ENCODE measurements at places on chromosomes 4 and X.

GRCh38 chrX:149829751-149830191 is 48.0 kb downstream of the MAGEA9 start:
- H3K4me1 ChIP-seq = no peaks in the 10 kb centered on the region
- DNase-seq = no peak
- no peak overlapping the region for H3K27ac ChIP-seq
- H3K4me3 ChIP-seq = peak overlapping the region; percentile 28
- no peaks in the 10 kb centered on the region for H3K36me3 ChIP-seq
- no peaks in the 10 kb centered on the region for H3K27me3 ChIP-seq

GRCh38 chr4:15963576-15963975 is 601 bp upstream of the FGFBP2 start:
- H3K36me3 ChIP-seq = no peaks in the 10 kb centered on the region
- H3K4me1 ChIP-seq = peaks cover 11% of the 10 kb centered on the region
- H3K27ac ChIP-seq = no peak overlapping the region

- H3K4me3 ChIP-seq = no peak overlapping the region
- H3K27me3 ChIP-seq = no peaks in the 10 kb centered on the region
- DNase-seq = no peak
- H3K27ac ChIP-seq = no peak overlapping the region
Observed at GRCh38 chrX:71215338-71215912, 7.6 kb upstream of the GJB1 start.

GRCh38 chr4:64539234-64539849 is 130.1 kb upstream of the TECRL start:
- no peak overlapping the region for H3K4me3 ChIP-seq
- peak; percentile 48 for DNase-seq
- no peaks in the 10 kb centered on the region for H3K27me3 ChIP-seq
- H3K4me1 ChIP-seq = no peaks in the 10 kb centered on the region
- H3K27ac ChIP-seq = no peak overlapping the region
- no peaks in the 10 kb centered on the region for H3K36me3 ChIP-seq

GRCh38 chr4:92236877-92237276 is 66.9 kb upstream of the GRID2 start:
- H3K27ac ChIP-seq = no peak overlapping the region
- H3K36me3 ChIP-seq = no peaks in the 10 kb centered on the region
- no peaks in the 10 kb centered on the region for H3K4me1 ChIP-seq
- no peak overlapping the region for H3K4me3 ChIP-seq

GRCh38 chr4:36812149-36812548 is 432.4 kb upstream of the NWD2 start:
- H3K27ac ChIP-seq = no peak overlapping the region
- no peaks in the 10 kb centered on the region for H3K4me1 ChIP-seq
- no peaks in the 10 kb centered on the region for H3K27me3 ChIP-seq
- H3K4me3 ChIP-seq = no peak overlapping the region
- DNase-seq = no peak
- no peaks in the 10 kb centered on the region for H3K36me3 ChIP-seq

DNA sequence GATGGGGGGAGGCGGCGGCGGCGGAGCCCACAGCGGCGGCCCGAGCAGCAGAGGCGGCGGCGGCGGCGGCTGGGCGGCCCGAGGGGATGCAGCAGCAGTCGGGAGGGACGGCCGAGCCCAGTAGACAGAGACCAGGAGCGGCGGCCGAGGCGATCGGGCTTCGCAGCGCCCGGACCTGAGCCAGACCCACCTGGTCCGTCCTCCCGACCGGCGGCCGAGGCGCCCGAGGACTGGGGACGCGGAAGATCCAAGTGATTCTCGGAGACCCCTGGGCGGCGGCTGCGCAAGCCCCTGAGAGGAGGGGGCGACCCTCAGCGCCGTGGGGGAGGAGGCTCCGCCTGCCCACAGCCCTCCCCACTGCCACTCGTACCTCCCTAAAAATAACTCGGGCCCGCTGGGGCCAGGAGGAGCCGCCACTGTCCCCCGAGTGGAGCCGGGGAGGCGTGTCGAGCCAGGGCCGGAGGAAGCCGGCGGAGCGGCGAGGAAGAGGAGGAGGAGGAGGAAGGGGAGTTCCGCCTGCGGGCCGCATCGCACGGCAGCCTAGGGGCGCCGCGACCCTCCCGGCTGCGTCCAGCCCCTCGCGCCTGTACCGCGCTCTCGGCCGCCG is 608 bp downstream of the RAPGEF2 start:
- H3K4me1 ChIP-seq = peaks cover 43% of the 10 kb centered on the region
- H3K36me3 ChIP-seq = no peaks in the 10 kb centered on the region
- H3K27ac ChIP-seq = peak overlapping the region; percentile 95

GRCh38 chr4:126748736-126749135 is 884.0 kb upstream of the INTU start:
- no peak overlapping the region for H3K27ac ChIP-seq
- H3K36me3 ChIP-seq = no peaks in the 10 kb centered on the region
- no peak for DNase-seq
- H3K27me3 ChIP-seq = no peaks in the 10 kb centered on the region

- peak overlapping the region; percentile 36 for H3K4me3 ChIP-seq
- no peaks in the 10 kb centered on the region for H3K36me3 ChIP-seq
- peaks cover 6% of the 10 kb centered on the region for H3K4me1 ChIP-seq
- peaks cover 36% of the 10 kb centered on the region for H3K27me3 ChIP-seq
- no peak overlapping the region for H3K27ac ChIP-seq
Observed at GRCh38 chr4:154332681-154333421, 158.7 kb downstream of the DCHS2 start.

GRCh38 chr4:129455482-129455881 is 359.5 kb downstream of the C4orf33 start:
- H3K27ac ChIP-seq = no peak overlapping the region
- no peak overlapping the region for H3K4me3 ChIP-seq
- DNase-seq = no peak
- no peaks in the 10 kb centered on the region for H3K27me3 ChIP-seq
- H3K36me3 ChIP-seq = no peaks in the 10 kb centered on the region

DNA sequence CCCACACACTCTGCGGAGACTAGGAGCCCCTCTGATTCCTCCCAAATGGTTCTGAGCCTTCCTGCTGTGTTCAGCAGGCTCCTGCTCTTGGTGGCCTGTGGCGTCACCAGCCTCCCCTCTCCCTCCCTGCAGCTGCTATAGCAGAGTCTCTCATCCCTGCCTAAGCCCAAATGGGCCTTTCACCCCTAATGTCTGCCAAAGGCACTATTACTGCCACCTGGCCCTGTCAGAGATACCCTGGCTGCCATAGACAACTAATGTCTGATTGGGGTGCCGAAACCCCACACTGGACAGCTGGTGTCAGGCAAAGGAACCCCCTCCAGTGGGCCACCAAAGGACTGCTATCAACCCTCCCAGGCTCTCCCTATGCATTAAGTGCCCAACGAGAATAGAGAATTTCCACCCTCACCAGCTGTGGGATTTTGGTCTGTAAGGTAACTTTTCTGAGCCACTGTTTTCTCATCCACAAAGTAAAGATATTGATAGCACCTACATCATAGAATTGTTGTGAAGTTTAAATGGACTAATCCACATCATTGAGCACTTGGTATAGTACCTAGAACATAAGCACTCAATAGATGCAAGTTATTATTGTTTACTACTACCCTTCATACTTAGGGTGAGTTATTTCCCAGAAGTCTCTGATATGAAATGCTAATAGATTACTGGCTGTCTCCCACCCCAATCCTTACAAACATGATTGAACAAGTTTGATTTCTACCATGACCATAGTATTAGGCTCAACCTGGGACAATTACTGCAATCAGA is 421.3 kb downstream of the MID1IP1 start:
- no peak overlapping the region for H3K27ac ChIP-seq
- H3K36me3 ChIP-seq = no peaks in the 10 kb centered on the region
- H3K27me3 ChIP-seq = no peaks in the 10 kb centered on the region
- H3K4me3 ChIP-seq = no peak overlapping the region

GRCh38 chrX:40411340-40412111 is 169.2 kb upstream of the ATP6AP2 start:
- H3K4me1 ChIP-seq = no peaks in the 10 kb centered on the region
- DNase-seq = no peak
- no peaks in the 10 kb centered on the region for H3K36me3 ChIP-seq
- H3K4me3 ChIP-seq = no peak overlapping the region

Measured in heart right ventricle (tissue), 16 donors.